ENCODE measurements at places on chromosomes 6 and 20.

- peaks cover 10% of the 10 kb centered on the region for H3K36me3 ChIP-seq
- no peaks in the 10 kb centered on the region for H3K4me1 ChIP-seq
- no peaks in the 10 kb centered on the region for H3K27me3 ChIP-seq
- DNase-seq, result no peak
- H3K4me3 ChIP-seq, result no peak overlapping the region
- H3K27ac ChIP-seq, result no peak overlapping the region
Observed at GRCh38 chr6:161082215-161082614, 90.6 kb downstream of the MAP3K4 start.

GRCh38 chr20:59526242-59527225 lies 77.8 kb upstream of the PHACTR3 start:
- H3K27ac ChIP-seq, result no peak overlapping the region
- no peaks in the 10 kb centered on the region for H3K4me1 ChIP-seq
- no peak overlapping the region for H3K4me3 ChIP-seq
- H3K36me3 ChIP-seq, result no peaks in the 10 kb centered on the region
- DNase-seq, result peak; percentile 47

DNA sequence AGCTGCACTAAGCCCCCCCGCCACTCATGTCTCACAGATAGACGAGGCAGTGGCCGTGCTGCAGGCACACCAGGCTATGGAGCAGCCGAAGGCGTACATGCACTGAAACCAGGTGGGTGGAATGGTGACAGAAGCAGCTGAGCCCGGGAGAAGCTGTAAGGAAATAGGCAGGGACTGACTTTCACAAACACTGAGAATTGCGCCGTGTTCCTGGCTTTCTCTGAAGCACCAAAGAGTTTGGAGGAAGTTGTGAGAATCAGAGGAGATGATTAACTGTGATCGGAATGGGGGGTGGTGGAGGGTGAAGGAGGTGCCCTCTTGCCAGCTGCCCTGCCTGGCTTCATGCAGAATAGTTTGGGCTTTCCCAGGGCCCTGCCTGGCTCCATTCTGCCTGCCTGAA lies 21.6 kb downstream of the TOMM34 start:
- H3K36me3 ChIP-seq, result no peaks in the 10 kb centered on the region
- DNase-seq, result no peak
- no peaks in the 10 kb centered on the region for H3K27me3 ChIP-seq
- no peaks in the 10 kb centered on the region for H3K4me1 ChIP-seq
- no peak overlapping the region for H3K27ac ChIP-seq
- no peak overlapping the region for H3K4me3 ChIP-seq

DNA sequence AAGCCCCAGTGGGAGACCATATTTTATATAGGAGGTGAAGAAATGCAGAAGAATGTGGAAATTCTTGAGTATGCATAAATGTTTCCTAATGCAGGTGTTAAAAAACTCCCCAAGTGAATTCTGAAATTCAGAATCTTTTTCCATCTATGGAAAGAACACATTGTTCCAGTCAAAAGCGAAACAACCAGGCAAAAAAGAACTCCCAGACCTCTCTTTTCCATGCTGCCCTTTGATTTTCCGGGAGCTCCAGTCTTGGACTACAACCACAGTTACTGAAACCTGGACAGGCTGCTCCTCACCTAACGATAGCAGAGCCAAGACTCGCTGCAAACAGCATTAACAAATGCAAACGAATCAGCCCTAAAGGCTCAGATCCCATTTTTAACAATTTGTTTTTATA lies 108.7 kb upstream of the CNKSR3 start:
- H3K27ac ChIP-seq, result no peak overlapping the region
- no peak for DNase-seq
- no peaks in the 10 kb centered on the region for H3K4me1 ChIP-seq

DNA sequence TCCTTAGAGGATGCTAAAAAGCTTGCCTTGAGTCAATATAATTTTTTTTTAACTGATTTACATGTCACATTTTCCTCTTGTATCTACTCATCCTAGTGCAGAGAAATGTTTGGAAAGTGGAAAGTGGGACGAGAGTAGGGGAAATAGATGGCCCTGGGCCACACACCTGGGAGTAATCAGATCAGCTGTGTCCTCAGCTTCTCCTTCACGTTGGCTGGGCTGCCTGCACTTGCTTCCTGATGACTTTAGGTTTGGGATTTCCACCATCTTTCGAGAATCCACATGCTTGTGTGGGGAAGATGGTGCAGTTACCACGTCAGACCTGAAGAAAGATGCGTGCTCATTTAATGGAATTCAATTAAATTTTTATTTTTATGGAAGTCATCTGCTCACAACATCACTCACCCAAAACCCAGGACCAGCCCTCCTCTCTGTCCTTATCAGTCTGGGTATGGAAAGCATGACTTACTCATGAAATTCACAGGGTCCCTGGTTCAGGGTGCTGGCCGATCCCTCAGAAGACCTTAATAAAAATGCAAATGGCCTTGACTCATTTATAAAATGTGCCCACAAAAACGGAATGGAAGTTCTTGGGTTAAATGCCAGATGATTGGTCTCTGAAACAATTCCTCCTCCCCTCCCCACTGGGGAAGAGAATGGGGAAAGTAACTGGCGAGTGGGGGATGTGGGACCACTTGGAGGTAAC lies 74.5 kb upstream of the TIAM2 start:
- H3K4me1 ChIP-seq, result peaks cover 3% of the 10 kb centered on the region
- no peak for DNase-seq
- H3K4me3 ChIP-seq, result no peak overlapping the region
- H3K36me3 ChIP-seq, result no peaks in the 10 kb centered on the region

DNA sequence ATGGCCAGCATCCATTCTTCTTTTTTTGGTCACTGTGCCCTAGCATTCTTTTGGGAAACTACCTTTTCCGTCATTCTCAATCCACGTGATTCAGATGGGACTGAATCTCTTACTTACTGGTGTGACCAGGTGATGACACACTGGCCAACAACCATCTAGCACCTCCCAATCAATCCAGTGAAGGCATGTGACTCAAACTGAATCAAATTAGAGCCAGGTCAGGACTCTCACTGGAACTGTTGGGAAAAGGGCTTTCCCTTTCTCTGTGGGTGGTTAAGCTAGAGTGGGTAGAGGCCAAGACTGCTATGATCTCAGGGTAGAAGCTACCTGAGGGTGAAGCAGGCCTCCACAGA lies 36.2 kb upstream of the ZMYND8 start:
- no peak for DNase-seq
- H3K27ac ChIP-seq, result no peak overlapping the region
- no peaks in the 10 kb centered on the region for H3K4me1 ChIP-seq
- no peaks in the 10 kb centered on the region for H3K36me3 ChIP-seq
- no peak overlapping the region for H3K4me3 ChIP-seq

DNA sequence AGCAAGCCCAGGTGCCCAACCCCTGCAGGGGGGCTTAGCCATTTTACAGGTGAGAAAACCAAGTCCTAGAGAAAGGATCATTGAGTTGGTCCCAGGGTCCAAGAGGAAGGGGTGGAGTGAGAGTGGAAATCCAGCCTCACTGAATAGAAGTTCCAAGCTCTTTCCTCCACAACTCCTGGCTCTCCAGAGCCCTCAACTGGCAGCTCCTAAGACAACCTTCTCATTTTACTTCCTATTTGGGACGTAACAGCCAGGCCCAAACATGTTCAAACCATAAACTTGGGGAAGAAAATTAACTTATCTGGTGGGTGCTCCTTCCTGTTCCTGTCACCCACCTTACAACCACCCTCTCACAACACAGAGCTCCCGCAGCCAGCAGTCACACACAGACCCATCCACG lies 57.9 kb downstream of the PRND start:
- no peak overlapping the region for H3K4me3 ChIP-seq
- H3K36me3 ChIP-seq, result no peaks in the 10 kb centered on the region
- H3K4me1 ChIP-seq, result no peaks in the 10 kb centered on the region
- H3K27me3 ChIP-seq, result no peaks in the 10 kb centered on the region
- no peak for DNase-seq

GRCh38 chr20:58982406-58983114 lies 1.5 kb downstream of the NELFCD start:
- no peak for DNase-seq
- no peaks in the 10 kb centered on the region for H3K36me3 ChIP-seq
- peak overlapping the region; percentile 69 for H3K4me3 ChIP-seq
- no peaks in the 10 kb centered on the region for H3K4me1 ChIP-seq

GRCh38 chr6:153003366-153003690 lies 819 bp upstream of the MTRF1L start:
- peak; percentile 15 for DNase-seq
- peaks cover 4% of the 10 kb centered on the region for H3K36me3 ChIP-seq
- peaks cover 19% of the 10 kb centered on the region for H3K4me1 ChIP-seq
- H3K4me3 ChIP-seq, result peak overlapping the region; percentile 74
- H3K27me3 ChIP-seq, result no peaks in the 10 kb centered on the region

DNA sequence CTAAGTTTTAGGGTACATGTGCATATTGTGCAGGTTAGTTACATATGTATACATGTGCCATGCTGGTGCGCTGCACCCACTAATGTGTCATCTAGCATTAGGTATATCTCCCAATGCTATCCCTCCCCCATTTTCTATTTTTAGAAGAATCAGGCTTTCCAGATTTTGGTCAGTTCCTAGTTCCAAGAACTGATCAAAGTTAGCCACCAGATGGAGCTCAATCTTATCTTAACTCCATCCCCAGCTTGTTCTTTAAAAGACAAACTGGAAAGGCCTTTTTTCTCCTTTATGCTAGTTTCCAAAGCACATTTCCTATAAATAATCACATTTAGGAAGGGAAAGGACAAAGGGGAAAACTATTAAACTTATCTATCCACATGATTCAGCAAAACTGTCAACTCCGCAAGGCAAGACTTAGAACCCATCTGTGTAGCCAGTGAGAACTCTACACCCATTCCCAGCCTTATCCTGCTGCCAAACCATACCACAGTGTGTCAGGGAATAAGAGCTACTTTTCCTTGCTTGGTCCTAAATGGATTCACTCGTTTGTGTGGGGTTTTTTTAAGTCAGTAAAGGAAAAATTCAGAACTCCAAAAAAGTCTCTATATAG lies 22.8 kb upstream of the KHDC1 start:
- H3K27me3 ChIP-seq, result no peaks in the 10 kb centered on the region
- no peaks in the 10 kb centered on the region for H3K36me3 ChIP-seq
- peak; percentile 59 for DNase-seq
- H3K4me3 ChIP-seq, result no peak overlapping the region
- no peak overlapping the region for H3K27ac ChIP-seq

Measured in neural progenitor cell (in vitro differentiated cells).